Suppressor macrophage (primary cell): ENCODE measurements at places on chromosomes 3 and 15.

DNA sequence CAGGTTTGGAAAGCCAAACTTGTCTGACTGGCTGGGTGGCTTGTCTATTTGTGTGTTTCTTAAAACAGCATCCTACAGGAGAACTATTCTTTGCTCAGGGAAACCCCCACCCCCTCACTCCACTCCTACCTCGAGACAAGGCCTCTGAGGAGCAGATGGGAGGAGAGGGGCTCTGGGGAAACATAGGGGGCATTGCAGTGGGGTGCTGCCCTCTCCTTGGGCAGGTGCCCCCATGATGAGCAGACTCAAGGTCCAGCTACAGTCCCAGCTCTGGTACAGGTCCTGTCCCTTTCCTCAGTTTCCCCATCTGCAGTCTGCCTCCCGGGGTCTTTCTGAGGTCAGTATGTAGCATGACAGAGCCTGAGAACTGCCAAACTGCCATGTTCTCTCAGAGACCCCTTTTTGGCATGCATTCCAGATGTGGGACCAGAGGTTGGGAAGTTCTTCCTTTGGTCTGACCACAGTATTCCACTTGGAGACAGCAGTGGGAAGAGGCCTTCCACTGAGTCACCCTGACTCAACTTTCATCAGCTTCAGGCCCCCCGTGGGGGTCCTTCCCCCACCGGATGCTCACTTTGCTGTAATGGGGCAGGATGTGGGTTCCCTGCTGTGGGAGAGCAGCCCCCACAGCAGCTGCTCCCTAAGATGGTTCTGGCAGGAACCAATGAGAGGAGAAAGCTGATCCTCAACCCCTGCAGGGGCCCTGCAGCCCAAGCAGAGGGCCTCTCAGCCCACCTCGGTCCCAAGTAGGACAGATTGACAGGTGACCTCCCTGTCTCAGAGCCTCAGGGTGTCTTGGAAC lies 32.3 kb upstream of the CYP11A1 start:
- DNase-seq, result no peak

DNA sequence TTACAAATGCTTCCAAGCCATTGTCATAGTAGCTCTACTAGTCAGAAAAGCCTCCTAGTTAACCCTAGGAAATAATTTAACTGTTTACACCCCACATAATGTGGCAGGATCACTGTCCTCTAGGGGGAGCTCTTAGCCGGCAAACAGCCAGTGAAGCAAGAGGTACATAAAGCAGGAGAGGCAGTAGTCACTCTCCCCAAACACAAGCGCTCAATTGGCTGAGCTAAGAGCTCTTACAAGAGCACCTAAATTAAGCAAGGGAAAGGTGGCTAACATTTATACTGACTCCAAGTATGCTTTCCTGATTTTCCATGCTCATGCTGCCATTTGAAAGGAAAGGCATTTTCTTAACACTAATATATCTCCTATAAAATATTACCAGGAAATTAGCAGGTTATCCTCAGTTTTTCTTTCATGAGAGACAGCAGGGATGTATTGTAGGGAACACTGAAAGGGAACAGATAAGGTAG lies 37.6 kb downstream of the NCEH1 start:
- DNase-seq, result peak; percentile 70

- no peak for DNase-seq
These were observed 1046.1 kb upstream of the CFAP20DC start for GRCh38 chr3:60095930-60096329.

DNA sequence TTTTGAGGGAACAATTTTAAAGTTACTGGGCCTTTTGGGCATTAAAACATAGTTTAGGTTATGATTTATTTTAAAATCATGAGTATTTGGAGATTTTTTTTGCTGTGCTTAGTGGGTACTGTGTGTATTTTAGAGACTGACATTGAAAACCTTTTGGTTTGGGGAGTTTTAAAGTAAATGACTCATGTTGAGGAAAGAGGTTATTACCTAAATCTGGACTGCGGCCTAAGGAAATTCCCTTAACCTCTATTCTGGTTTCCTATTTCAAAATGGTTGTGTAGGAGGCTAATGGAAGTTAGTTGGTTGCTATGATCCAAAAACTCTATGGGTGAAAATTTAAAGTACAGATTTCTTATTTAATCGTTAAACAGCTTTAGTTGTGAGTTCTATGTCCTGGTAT lies 57.3 kb upstream of the DPH6 start:
- no peak for DNase-seq

DNA sequence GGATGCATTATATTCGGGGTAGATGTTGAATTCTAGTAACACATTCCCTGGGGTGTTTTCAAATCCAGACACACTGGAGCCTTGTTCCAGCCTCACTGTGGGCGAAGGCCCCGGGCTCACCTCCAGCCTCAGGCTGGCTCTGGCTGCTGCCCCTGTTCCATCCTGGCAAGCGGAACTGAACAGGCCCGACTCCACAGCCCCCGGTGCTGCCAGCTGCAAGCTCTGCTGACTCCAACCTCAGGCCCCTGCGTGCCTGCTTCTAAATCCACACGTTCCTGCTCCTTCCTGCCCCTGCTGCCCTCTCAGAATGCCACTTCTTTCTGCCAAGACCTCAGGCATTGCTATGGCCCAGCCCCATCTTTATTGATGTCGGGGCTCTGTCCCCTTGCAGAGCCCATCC lies 90.6 kb downstream of the LIPC start:
- DNase-seq, result no peak

DNA sequence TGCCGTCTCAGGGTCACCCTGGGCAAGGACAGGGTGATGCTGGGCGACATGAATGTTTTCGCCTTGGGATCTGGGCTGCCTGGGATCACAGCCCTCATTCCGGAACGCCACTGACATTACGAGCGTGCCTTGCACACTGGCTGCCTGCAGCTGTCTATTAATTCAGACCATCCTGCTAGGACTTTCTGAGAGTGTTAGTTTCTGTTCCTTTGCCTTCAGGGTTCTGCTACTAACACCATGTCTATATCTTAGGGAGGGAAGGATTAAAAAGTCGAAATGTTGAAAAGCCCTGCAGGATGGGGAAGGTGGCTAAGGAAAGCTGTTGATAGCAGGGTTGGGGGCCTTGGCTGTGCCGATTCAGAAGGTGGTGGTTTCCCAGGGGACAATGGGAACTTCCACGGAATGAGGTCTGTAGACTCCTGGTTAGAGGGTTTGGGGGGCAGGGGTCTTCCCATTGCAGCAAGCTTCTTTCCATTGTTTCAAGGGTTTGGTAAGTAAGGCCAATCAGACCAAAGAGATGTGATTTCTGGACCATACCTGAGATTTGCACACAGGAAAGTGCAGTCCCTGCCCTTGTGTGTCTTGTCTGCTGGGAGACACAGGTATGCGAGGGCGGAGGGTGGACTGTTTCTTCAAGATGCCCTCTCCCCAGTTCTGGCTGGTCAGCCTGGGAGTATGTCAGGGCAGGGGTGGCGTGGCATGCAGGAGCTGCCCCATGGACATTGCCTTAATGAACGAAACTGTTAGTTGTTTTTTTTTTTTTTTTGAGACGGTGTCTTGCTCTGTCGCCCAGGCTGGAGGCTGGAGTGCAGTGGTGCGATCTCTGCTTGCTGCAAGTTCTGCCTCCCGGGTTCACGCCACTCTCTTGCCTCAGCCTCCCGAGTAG lies 50.9 kb downstream of the RGMA start:
- no peak for DNase-seq

GRCh38 chr3:172701751-172702150 lies 9.1 kb downstream of the NCEH1 start:
- peak; percentile 80 for DNase-seq

DNA sequence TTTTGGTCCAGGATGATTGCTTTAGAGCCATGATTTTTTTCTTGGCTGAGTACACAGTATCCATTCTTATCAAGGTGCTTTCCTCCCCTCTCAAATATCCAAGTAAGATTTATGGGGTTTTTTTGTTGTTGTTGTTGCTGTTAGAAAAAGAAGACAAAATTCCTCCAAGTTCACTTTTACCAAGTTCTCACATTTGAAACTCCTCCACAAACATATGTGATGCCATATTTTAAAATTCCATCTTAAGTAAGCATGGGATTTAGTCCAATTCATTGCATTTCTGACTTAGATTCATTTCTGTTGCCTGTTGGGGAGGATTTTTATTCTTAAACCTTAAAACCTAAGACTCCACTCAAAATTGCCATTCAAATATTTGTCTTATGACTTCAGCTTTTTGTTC lies 128.6 kb upstream of the SPATA12 start:
- DNase-seq, result no peak
